ENCODE measurements at places on chromosomes 1 and 21.

DNA sequence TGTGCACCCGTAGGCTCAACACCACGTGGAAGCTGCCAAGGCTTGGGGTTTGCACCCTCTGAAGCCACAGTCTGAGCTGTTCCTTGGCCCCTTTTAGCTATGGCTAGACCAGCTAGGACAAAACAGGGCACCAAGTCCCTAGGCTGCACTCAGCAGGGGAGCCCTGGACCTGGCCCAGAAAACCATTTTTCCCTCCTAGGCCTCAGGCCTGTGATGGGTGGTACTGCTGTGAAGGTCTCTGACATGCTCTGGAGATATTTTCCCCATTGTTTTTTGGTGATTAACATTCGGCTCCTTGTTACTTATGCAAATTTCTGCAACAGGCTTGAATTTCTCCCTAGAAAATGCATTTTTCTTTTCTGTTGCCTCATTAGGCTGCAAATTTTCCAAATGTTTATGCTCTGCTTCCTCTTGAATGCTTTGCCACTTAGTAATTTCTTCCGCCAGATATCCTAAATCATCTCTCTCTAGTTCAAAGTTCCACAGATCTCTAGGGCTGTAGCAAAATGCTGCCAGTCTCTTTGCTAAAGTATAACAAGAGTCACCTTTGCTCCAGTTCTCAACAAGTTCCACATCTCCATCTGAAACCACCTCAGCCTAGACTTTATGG, 69.0 kb upstream of the KRTAP19-8 start:
- no peak for DNase-seq

DNA sequence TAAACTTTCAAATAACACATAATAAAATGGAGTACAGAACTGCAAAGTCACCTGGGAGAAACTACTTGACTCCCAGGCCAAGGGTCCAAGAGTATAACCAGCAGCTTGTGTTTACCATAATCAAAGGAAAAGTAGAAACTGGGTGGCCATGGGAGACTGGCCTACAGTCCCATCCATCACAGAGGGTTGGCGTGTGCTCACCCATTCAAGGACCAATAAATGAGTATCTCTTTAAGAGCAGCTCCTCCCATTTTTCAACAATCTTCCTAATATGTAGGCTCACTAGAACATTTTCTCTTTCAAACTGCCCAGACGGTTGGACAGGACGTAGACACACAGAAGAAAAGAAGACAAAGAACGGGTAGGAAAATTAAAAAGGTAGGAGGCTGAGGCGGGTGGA, at the start of gene FMO3:
Gene FMO3, plus strand, starts transcription at position 302 of the 400 bp plus-strand sequence. CDS start 1,754 bp downstream, outside the sequence.
- no peak for DNase-seq

GRCh38 chr1:7686301-7686850, 84.7 kb upstream of the VAMP3 start:
- no peak for DNase-seq

- no peak for DNase-seq
These were observed 44.0 kb downstream of the OR10J1 start for GRCh38 chr1:159483501-159483900.

DNA sequence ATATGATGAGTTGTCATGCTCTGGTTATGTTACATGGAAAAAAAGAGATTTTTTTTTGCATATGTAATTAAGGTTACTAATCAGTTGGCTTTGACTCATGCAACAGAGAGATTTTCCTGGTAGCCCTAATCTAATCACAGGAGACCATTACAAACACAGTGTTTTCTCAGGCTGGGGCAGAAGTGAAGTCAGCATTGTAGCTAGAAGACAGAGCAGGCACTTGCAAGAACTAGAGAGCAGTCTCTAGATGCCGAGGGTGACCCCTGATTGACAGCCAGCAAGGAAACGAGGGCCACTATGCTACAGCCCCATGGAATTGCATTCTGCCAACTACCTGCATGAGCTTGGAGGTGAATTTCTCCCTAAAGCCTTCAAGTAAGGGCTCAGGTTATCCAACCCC, 151.3 kb downstream of the RUNX1 start:
- DNase-seq, result no peak

DNA sequence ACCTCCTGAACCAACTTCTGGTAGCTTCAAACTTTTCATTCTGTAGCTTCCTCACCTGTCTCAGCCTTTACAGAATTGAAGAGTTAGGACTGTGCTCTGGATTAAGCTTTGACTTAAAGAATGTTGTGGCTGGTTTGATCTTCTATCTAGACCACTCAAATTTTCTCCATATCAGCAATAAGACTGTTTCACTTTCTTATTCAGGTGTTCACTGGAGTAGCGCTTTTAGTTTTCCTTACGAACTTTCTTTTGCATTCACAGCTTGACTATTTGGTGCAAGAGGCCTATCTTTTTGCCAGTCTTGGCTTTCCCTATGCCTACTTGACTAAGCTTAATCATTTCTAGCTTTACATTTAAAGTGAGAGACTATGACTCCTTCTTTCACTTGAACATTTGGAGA, 31.5 kb downstream of the FGGY start:
- DNase-seq, result no peak
